Diencephalon (tissue), 1 donor: ENCODE measurements at places on chromosomes 13 and 19. TPM values are rescaled to one million over a fixed set of nuclear protein-coding genes. Genes with fewer than 3 reads are reported as not detected.

The GSX1 gene
- 0.92 TPM for total RNA-seq

The PSG6 gene
- total RNA-seq: not detected

The LRRC4B gene
- total RNA-seq: 105 TPM

The CYP2S1 gene
- 3.2 TPM for total RNA-seq

The GARRE1 gene
- 23.3 TPM for total RNA-seq

The DNAAF3 gene
- 3.9 TPM for total RNA-seq

The MRPL54 gene
- 34.4 TPM for total RNA-seq

The CRLF1 gene
- total RNA-seq: 3.0 TPM

The GRK1 gene
- total RNA-seq: 0.46 TPM

The GAMT gene
- total RNA-seq: 22.1 TPM

The OVOL3 gene
- not detected for total RNA-seq

The ZNF563 gene
- total RNA-seq: 2.3 TPM

The CXCL17 gene
- total RNA-seq: not detected

The MBD3L5 gene
- total RNA-seq: not detected

The CD22 gene
- total RNA-seq: 0.46 TPM

The AP1M2 gene
- 2.1 TPM for total RNA-seq

The PLIN4 gene
- 0.23 TPM for total RNA-seq

The PINLYP gene
- total RNA-seq: 8.1 TPM

The RXFP2 gene
- 0.69 TPM for total RNA-seq

The NLRP11 gene
- total RNA-seq: under 0.01 TPM

The VAV1 gene
- 5.1 TPM for total RNA-seq

The VSTM1 gene
- total RNA-seq: 0.23 TPM

The FFAR1 gene
- total RNA-seq: not detected

The ZNF418 gene
- total RNA-seq: 47.1 TPM

The ELSPBP1 gene
- total RNA-seq: not detected

The LILRB2 gene
- 0.46 TPM for total RNA-seq

The ESD gene
- 116 TPM for total RNA-seq

The KL gene
- 5.1 TPM for total RNA-seq

The GJA3 gene
- not detected for total RNA-seq

The ICAM5 gene
- total RNA-seq: 2.5 TPM

The GPC6 gene
- total RNA-seq: 19.8 TPM

The CYP4F2 gene
- total RNA-seq: not detected

The MATK gene
- total RNA-seq: 25.1 TPM

The CEACAM4 gene
- not detected for total RNA-seq

The ETHE1 gene
- 18.2 TPM for total RNA-seq

The WDR87 gene
- total RNA-seq: not detected

The SBK2 gene
- total RNA-seq: not detected

The ZNF471 gene
- 21.5 TPM for total RNA-seq

The LGALS13 gene
- total RNA-seq: not detected

The ADAT3 gene
- 2.1 TPM for total RNA-seq

The SPRED3 gene
- total RNA-seq: 2.5 TPM

The KCNRG gene
- 14.3 TPM for total RNA-seq

The ACER1 gene
- not detected for total RNA-seq

The CEACAM8 gene
- not detected for total RNA-seq

The ATP7B gene
- 13.1 TPM for total RNA-seq

The ZNF543 gene
- total RNA-seq: 26.5 TPM

The LILRA5 gene
- 0.92 TPM for total RNA-seq

The CGB5 gene
- total RNA-seq: not detected

The ZNF439 gene
- total RNA-seq: 32.3 TPM

The CCDC70 gene
- total RNA-seq: not detected

The THSD8 gene
- not detected for total RNA-seq

The ZNF784 gene
- total RNA-seq: 6.5 TPM

The ZNF837 gene
- 1.2 TPM for total RNA-seq

The HOOK2 gene
- total RNA-seq: 22.6 TPM
